SK-N-DZ (cell line): ENCODE measurements at places on chromosomes 11 and 22.

DNA sequence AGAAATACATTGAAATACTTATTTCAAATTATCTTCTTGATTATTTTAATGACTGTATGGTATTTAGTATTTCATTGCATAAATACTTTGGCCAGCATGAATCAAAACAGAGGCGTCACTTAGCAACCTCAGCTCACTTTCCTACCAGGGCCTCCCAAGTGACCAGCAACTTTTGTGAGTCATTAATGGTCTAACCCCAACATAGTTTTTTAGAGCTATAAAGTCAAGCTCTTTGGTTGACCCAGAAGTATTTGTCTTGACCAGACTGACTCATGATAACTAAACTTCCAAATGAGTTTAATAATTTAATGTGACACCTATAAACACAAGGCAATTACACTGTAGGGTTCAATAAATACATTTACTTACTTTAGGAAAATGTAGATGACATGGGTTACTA is 27.9 kb upstream of the RBMXL2 start:
- no peak for DNase-seq

DNA sequence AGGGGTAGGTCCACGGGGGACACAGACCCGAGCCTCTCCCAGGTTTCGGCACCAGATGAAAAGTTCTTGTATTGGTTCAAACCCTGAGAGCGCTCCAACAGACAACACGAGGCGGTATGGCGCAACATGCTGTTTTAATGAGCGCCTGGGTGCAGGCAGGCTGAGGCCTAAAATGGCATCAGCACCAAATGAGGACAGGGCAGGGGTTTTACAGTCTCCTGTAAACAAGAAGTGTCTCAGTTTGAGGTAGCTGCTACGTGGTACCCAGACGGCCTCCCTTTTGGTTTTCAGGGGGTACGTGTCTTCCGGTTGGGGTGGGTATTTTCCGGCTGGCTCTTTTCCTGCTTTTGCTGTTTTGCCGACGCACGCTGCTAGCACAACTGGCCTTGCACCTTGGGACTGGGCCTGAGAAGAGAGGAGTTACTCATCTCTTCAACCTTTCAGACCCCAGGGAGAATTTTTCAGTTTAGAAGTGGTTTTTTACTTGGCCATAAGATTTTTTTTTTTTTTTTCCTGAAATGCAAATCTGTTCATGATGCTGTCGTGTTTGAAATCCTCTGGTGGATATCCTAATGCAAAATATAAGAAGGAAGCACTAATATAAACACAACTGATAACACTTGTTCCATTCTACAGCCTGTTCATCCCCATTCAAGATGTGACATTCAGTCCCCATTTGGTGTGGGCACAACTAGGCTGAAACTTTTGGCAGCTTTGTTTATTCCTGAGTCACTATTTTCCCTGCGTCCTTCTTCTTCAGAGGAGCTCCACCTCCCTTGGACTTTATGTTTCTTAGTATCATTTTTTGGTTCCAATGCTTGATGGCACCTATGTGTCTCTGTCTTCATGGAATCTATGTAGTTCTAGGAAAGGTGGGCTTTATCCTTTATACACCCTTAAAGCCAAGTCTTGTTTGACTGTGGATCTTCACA is 6.5 kb downstream of the PPFIBP2 start:
- DNase-seq = no peak

GRCh38 chr11:44766112-44766971 is 39.6 kb downstream of the TSPAN18 start:
- no peak for DNase-seq

DNA sequence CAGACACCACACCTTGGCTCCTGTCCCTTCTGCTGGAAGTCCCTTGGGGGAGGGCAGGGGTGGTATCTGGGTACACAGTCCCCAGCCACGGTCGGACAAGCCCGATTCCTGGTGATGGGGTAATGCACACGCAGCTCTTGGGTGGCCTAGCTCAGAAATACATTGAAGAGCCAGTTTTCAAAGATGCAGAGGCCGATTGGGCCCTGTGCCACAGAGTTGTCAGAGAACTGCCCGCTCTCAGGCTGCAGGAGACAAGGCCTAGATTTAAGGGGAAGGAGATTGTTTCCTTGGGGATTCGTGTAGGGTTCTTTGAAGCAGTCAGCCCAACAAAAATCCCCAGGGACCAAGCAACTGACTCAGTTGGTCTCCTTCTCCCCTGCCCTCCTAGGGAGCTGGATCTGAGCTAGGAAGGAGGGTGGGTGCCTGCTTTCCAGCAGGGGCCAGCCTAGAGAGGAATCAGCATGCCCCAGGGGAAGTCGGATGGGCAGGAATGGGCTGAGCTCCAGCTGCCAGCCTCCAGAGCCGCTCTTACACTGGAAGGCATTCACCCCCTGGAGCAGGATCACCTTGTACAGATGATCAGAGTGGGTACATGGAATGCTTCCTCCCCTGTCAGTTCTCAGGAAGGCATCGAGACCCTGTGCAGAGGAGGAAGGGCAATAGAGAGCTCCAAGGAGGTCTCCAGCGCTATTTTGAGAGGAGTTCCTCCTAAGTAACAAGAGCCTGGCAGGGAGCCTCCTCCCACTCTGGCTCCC is 3.3 kb upstream of the SCN4B start:
- no peak for DNase-seq

DNA sequence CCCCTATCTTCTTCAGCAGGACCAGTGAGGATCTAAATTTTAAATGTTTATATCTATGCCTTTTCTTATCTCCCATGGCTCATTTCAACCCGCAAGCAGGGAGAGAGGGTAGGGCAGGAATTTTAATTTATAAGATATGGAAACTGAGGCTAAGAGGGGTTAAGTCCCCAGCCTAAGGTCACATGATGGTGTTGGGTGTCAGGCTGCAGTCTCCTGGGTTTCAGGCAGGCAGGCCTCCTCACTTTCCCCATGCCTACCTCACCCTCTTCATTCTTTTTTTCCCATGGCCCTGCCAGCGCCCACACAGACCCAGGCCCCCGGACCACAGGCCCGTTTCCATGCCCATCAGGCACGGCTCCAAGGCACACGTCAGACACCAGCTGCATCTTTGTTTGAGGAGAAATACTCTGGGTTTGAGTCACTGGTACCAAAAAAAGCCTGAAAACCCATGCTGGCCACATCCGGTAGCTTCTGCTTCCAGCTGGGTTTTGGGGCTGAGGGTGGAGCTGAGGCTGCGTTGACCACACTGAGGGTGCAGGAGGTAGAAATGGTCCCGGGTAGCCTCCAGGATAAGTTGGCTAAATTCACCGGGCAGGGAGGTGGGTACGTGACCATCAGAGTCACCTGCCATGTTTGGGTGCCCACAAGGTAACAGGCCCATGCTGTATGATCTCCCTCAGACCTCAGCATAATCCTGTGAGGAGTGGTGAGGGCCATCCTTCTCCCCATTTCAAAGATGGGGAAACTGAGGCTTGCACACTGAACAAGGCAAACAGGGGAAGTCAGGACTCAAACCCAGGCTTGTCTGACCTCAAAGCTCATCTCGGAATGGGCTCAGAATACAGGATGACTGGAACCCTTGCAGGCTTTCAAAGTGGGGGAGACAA is 7.5 kb downstream of the CRYBB1 start:
- no peak for DNase-seq

DNA sequence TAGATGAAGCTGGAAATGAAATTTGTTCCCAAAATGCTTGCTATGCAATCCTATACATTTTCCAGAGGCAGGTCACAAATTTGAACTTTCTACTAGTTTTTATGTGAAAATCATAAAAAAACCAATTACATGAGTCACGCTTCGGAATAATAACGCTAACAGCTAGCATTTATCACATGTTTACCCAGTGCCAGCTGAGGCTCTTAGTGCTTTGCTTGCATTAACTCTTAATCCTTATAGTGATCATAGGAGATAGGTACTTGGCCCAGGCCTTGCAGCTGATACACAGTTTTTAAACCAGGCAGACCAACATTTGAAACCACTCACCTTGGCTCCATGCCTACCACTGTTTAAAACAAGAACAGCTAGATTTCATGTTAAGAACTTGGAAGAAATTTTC is 131.8 kb upstream of the RAG2 start:
- no peak for DNase-seq

GRCh38 chr11:81070948-81071347 is 1630.1 kb upstream of the TENM4 start:
- no peak for DNase-seq

- DNase-seq = peak; percentile 10
Observed at GRCh38 chr11:114846416-114846791, 168.1 kb downstream of the NXPE2 start.
